Activated CD4-positive, alpha-beta T cell treated with anti-CD3 and anti-CD28 coated beads, Interleukin-2, amount 50 U/mL, for 4 hours (primary cell): ENCODE measurements at places on chromosomes 6 and 20.

DNA sequence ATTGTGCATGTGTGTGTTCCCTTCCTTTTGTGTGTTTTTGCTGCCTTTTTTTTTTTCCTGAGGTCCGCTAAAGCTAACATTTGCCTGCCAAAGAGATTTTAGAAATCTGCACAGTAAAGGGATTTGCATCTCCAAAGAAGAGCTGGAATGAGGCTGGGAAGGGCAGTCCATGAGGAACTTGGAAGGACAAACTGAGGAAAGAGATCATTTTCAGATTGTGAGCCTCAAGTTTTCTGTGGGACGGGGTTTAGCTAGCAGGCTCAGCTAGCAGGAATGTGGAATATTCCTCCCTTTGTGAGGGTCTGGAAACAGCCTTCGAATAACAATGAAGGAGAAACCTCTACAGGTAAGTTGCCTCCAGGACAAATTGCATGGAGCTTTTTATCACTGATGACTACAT lies 3.8 kb downstream of the INSM1 start:
- no peak for DNase-seq

DNA sequence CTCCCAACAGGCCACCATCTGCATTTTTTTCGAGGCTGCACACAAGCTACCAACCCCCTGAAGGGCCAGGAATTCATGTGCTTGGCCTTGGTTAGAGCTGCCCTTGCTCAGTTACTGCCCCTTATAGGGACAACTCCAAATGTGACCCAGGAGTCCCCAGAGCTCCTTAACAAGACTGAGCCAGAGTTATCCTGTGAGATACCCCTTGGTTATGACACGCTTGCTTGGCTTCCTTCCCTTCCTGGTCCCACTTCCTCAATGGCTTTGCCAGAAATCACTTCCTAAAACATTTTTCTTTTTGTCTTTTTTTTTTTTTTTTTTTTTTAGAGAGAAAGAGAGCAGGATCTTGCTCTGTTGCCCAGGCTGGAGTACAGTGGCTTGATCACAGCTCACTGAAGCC lies 8.9 kb downstream of the TREM1 start:
- DNase-seq, result no peak

- no peak for DNase-seq
Observed at GRCh38 chr6:55778705-55779104, 96.7 kb downstream of the BMP5 start.

GRCh38 chr20:25281541-25281991 lies 33.7 kb downstream of the PYGB start:
- DNase-seq, result no peak

GRCh38 chr20:24827603-24828295 lies 121.3 kb upstream of the CST7 start:
- DNase-seq, result no peak

DNA sequence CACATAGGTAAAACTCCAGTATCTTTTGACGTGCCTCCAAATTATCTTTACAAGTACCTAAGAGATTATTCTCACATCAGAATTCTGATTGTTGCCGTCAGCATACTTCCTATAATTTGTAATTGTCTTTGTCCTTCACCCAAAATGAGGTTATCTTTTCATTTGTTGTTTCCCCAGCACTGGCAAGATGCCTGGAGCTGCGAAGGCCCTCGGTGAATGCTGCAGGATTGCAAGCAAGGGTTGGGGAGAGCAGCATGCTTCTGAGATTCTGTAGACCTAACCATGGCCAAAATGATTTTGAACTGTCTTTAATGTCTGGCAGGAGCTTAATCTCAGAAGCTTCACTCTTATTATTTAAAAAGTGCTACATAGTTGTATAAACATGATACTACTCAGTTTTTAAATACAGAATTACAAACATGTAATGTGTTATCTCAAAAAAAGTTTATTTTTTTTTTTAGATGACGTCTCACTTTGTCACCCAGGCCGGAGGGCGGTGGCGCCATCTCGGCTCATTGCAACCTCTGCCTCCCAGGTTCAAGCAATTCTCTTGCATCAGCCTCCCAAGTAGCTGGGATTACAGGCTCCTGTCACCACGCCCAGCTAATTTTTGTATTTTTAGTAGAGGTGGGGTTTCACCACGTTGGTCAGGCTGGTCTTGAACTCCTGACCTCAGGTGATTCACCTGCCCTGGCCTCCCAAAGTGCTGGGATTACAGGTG lies 88.7 kb downstream of the ELOVL5 start:
- DNase-seq, result no peak

GRCh38 chr6:5464099-5464885 lies 203.0 kb downstream of the FARS2 start:
- no peak for DNase-seq

GRCh38 chr6:114941078-114941477 lies 598.3 kb upstream of the HS3ST5 start:
- no peak for DNase-seq

DNA sequence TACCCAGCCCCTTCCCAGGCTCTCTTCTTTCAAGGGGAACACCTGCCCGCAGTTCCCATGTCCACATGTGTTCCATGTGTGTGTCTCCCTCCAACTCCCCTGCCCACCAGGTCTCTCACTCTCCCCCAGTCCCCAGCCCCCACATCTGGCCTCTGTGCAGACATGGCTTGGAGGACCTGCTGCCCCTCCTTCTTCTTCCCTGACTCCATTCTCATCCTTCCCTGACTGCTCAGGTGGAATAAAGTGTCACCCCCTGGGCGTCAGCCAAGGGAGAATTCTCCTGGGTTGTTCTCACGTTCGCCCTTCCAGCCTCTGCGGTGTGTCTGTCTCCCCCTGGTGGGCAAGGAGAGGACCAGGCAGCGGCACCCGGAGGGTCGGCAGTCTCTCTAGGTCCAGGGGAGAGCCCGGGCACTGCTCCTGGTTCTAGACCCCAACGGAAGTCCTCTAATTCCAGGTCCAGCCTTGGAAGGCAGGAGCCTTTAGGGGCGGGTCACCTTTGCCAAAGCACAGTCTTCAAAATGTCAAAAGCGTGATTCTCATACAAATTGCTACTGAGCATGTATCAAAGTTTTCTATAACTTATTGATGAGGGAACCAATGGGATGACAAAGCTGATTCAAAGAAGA lies 50.5 kb downstream of the EBF4 start:
- peak; percentile 69 for DNase-seq

DNA sequence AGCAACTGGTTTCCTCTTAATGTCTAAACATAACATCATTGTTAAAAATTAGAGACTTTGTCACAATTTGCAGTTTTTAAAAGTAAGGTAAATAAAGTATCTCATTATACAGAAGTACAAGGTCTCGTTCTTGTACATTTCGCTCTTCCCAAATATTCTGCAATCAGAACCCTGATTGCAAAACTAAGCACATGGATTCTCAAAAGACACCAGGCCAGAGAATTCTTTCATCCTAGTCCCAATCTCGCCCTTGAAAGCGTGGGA lies 355 bp upstream of the AKAP7 start:
- DNase-seq, result no peak

- DNase-seq, result no peak
Observed at GRCh38 chr20:32516583-32517517, 68.3 kb downstream of the NOL4L start.

GRCh38 chr6:10237298-10238038 lies 177.4 kb downstream of the TFAP2A start:
- DNase-seq, result no peak
